Stimulated activated CD8-positive, alpha-beta memory T cell treated with anti-CD3 and anti-CD28 coated beads, Interleukin-7, amount 100 ng/mL, for 1 hour (primary cell): ENCODE measurements at places on chromosomes 6 and 20.

DNA sequence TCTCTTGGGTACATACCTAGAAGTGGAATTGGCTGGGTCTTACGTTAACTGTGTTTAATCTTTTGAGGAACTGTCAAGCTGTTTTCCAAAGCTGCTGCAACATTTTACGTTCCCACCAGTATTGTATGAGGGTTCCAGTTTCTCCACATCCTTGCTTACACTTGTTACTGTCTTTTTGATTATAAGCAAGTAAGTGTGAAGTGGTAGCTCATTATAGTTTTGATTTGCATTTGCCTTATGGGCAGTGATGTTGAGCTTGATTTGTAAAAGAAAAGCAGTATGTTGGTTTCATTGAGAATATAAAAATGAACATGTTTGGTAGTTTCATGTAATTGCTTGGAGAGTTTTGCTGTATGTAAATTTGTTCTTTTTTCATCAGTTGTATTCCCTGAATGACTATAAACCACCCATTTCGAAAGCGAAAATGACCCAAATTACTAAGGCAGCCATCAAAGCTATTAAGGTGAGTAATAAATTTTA lies 40.4 kb downstream of the SCAF8 start:
- DNase-seq = no peak

- DNase-seq = no peak
These were observed 6.1 kb downstream of the UBE2J1 start for GRCh38 chr6:89346433-89346832.

- DNase-seq = no peak
These were observed 16.9 kb upstream of the SLC16A10 start for GRCh38 chr6:111070105-111071005.

GRCh38 chr6:63689421-63689820 lies 53.8 kb downstream of the PHF3 start:
- DNase-seq = no peak

DNA sequence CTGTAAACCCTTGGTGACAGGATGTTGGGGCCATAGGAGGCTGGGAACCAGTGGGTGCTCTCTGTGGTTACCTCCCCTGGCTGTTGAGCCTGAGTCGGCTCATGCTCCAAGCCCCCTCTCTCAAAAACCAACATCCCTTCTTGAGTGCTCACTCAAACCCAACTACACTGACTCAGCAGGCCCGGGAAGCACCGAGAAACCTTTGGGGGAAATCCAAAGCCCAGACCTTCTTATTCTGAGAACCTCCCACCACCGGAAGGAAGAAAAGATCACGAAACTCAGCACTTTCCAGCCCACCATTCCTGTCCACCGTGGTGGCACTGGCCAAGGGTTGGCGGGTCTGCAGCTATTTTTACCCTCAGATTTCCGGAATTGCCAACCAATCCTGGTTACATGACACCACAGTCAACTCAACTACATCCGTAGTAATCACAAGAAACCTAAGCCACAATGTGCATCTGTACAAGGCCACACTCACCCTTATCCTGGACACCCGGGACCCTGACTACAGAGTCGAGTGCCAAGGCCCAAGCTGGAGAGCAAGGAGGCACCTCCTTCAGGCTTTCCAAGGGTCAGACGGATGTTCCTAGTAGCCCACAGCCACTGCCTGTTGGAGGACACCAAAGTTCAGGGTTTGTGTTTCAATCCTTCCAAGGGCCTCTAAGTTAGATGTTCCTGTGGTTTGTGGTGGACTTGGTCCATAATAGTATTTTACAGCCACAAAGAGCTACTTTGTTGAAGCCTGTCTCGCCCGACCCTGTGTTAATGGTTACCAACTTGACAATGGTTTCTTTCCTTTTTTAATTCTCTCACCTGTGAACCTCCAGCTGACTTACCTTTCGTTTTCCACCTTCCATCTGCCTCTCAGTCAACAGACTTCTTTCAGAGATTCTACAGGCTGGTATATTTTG lies 317.0 kb downstream of the CDC5L start:
- no peak for DNase-seq

- no peak for DNase-seq
These were observed 70.8 kb upstream of the RNF146 start for GRCh38 chr6:127195833-127196232.

- no peak for DNase-seq
These were observed 133.8 kb downstream of the CLIC5 start for GRCh38 chr6:45881705-45882467.

GRCh38 chr20:23130622-23131140 lies 44.6 kb upstream of the CD93 start:
- DNase-seq = no peak

- no peak for DNase-seq
These were observed 54.1 kb upstream of the NELFCD start for GRCh38 chr20:58926802-58927489.

- no peak for DNase-seq
These were observed 31.7 kb downstream of the C6orf58 start for GRCh38 chr6:127608554-127609270.

DNA sequence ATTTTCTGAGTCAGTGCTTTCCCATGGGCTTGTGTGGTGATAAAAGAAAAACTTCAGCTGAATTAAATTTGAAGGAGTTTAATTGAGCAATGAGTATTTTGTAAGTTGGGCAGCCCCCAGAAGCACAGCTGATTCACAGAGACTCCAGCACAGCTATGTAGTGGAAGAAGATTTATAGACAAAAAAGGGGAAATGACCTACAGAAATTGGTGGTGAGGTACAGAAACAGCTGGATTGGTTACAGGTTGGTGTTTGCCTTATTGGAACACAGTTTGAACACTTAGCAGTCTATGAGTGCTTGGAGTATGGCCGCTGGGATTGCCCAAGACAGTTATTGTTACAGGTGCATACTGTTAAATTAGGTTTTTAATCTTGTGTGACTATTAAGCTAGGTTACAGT lies 96.9 kb upstream of the PTPRK start:
- no peak for DNase-seq

GRCh38 chr6:150496629-150497028 lies 103.1 kb upstream of the PLEKHG1 start:
- DNase-seq = no peak

DNA sequence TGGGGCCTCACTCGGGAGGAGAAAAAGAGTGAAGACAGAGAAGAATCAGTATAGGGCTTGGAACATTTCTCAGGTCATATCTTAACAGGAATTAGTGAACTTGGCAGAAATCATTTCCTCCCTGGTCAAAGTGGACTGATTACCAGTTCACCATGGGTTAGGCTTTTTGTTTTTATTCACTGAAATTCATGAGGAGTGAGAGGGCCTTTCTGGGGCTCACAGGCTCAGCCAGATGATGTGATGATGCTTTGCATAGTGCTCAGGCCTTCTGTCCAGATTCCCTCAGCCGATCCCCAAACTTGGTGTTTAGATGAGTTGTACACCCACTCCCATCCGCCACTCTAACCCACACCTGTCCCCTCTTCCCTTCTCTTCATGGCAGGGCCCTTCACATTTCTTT lies 32.5 kb downstream of the SRSF3 start:
- no peak for DNase-seq

- DNase-seq = no peak
These were observed 35.8 kb upstream of the TPD52L1 start for GRCh38 chr6:125117818-125118217.
